ENCODE measurements at places on chromosomes 12 and 14.

- no peak for DNase-seq
Measured at GRCh38 chr12:115873451-115874082, 403.9 kb downstream of the MED13L start.

DNA sequence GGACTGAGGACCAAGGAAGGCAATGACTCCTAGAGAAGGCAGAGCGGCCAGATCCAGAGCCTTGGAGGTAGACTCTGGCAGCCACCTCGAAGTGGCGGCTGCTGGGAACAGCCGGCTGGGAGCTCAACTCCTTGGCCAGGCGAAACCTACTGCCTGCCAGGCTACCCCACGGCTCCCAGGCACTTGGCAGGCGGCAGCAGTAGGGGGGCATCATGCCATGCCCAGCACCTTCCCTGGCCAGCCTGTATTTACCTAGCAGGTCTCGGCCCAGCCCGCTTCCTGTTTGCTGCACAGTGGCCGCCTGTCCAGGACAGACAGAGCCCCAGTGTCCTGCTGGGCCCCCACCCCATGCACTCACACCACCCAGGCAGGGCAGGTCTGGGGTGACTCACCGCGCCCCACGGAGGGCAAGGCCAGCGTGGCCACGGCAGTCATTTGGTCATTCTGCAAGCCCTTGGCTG is 10.2 kb downstream of the TRPV4 start:
- no peak for DNase-seq

GRCh38 chr14:60221457-60221856 is 27.6 kb upstream of the PPM1A start:
- DNase-seq, result no peak

DNA sequence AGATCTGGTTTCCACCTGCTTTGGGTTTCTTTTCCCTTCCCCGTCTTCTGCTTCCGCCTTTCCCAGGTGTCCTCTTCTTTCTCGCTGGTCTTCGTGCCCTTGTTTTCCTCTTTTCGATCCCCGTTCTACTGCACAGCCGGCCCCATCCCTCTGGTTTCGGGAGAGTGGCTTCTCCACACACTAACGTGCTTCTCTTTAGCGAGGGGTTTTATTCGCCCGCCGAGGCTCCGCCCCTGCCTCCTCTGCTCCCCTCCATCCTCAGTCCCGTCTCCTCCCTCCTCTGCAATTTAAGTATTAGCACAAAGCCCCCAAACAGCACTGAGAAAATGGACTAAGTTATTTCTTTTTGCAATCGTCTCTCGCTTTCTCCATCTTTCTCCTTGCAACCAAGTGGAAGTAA is at the start of gene SLC7A8:
Gene SLC7A8 (minus strand): TSS at position 182 of the 400 bp plus-strand sequence. CDS start 746 bp downstream, outside the sequence.
- no peak for DNase-seq

DNA sequence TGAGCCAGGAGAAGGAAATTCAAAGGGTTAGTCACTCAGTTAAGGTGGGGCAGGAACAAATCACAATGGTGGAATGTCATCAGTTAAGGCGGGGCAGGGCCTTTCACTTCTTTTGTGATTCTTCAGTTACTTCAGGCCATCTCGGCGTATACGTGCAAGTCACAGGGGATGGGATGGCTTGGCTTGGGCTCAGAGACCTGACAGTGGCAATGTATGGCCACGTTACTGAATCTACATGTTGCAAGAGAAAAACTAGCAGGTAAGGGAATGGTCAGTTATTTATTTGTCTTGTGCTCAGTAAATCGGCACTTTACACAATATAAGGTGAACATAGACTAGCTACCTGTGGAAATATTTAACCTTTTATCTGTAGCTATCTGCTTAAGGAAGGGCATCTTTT is 11.9 kb downstream of the SLCO1B3 start:
- no peak for DNase-seq

DNA sequence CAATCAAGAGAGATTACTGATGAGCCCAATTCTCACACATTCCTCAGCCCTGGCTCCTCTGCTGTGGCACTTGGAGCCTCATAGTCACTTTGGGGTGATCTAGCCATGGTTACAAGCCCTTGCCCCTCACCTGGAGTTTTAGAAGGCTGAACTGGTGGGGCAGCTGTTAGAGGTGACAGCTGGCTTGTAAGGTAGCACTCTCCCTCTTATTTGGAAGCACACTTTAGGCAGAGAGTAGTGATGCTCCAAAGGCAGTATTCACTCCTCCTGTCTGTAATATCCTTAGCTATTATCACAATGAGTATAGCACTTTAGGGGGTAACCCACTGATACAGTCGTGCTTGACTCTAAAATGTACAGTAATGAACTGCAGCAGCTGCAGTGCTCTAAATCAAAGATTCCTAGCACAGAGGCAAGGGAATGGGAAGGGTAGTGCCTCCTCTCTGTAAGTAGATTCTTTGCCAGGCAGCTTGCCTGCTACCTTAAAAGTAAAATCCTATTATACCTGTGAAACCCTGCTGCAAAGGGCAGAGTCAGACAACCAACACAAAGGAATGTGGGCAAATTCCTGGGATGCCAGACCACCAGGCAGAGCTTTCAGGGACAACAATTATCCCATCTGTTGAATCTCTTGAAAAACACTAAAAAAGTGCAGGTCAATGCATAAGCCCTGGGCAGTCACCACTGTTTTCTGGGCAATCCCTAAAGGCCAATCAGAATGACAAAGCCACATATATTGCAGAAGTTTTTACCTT is 336.3 kb downstream of the NOVA1 start:
- DNase-seq, result no peak

GRCh38 chr12:91185421-91185820 is 2.8 kb upstream of the DCN start:
- DNase-seq, result no peak

- no peak for DNase-seq
Measured at GRCh38 chr12:12483438-12483837, 79.2 kb downstream of the DUSP16 start.

Measured in stimulated activated CD8-positive, alpha-beta memory T cell treated with anti-CD3 and anti-CD28 coated beads, Interleukin-2, amount 100 ng/mL, for 1 hour (primary cell).